ENCODE measurements at places on chromosomes 11 and 22. TPM values are rescaled to one million over a fixed set of nuclear protein-coding genes. Genes with fewer than 3 reads are reported as not detected.

GRCh38 chr22:41234815-41235695, 5.7 kb downstream of the CHADL start:
- DNase-seq = no peak

- DNase-seq = peak; percentile 79
Observed at GRCh38 chr11:31645747-31646146, 136.2 kb downstream of the ELP4 start.

DNA sequence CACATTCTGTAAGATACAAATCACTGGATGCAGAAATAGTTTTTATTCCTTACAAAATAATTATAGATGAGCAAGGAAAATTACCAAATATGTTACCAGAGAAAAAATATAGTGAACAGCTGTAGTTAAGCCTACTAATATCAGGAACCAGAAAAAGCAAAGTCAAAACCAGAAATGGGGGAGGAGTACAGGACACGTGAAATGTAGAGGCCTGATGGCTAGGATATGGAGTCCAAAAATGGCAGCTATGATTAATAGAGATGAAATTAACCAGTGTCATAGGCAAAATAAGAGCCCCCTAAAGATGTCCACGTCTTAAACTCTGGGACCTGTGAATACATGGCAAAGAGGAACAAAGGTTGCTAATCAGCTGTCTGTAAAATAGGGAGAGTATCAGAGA, 34.1 kb downstream of the MRE11 start:
- DNase-seq = no peak

GRCh38 chr11:65126624-65127274, 4.6 kb downstream of the MRPL49 start:
- no peak for DNase-seq

DNA sequence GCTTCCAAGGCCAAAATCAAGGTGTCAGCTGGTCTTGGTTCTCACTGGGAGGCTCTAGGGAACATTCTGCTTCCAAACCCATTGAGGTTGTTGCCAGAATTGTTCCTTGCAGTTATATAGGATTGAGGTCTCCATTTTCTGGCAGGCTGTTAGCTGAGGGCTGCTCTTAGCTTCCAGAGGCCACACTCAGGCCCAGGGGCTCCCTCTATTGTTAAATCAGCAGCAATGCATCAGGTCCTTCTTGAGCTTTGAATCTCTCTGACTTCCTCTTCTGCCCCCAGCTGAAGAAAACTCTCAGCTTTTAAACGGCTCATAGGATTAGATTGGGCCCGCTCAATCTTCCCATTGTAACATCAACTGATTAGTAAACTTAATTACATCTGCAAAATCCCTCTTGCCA, 39.3 kb upstream of the BSX start:
- DNase-seq = peak; percentile 20

DNA sequence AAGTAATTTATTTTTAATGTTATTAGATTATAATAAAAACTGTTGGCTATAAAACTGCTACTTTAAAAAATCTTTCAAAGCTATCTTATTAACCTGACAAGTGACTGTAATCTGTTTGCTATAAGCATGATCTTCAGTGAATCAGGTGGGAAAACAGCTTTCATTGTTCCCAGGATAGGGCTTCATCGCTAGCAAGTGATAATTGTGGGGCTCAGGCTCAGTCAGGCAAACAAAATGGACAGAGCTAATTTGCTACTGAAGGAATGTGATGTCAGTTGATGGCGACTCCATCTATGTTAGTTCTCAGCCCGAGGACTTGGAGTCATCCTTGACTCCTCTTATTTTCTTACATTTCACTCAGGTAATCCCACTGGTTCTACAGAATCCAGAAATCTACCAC, 125.0 kb downstream of the RASSF10 start:
- DNase-seq = no peak

DNA sequence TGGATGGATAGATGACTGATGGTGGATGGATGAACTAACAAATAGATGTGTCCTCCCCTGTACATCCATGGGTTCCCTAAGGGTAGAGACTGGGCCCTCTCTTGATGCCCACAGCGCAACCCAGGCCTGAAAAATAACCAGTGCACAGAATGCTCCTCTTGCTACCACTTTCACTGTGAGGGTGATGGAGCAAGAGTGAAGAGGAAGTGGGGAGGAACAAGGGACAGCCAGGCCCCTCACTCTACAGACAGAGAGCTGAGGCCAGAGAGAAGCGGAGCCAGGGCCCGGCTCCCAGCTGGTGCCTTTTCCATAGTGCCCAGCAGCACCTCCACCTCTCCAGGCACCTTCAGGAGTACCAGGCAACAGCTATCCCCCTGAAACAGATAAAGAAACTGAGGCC, 67.7 kb downstream of the THAP12 start:
- no peak for DNase-seq

- no peak for DNase-seq
Observed at GRCh38 chr22:17114898-17115235, 6.3 kb downstream of the TMEM121B start.

- no peak for DNase-seq
Observed at GRCh38 chr11:115179636-115180035, 324.6 kb downstream of the CADM1 start.

DNA sequence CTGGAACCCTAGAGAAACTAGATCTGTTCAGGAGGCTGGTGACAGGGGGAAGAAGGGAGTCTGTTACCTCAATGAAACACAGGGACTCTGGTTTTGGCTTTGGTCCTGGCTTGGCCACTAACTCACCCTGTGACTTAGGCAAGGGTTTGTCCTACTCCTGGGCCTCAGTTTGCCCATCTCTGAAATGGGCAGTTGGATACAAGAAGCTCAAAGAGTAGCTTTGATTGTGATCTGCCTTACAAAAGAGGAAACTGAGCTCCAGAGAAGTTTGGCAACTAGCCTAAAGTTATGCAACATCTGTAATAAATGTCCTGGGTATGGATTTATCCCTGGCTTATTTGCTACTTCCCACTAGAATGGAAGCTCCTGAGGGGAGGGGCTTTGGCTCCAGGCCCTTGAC, 24.0 kb upstream of the LMO1 start:
- DNase-seq = no peak

- DNase-seq = no peak
Observed at GRCh38 chr11:125155100-125155444, 9.5 kb upstream of the PKNOX2 start.

The MS4A6A gene
- not detected for polyA plus RNA-seq

The VSIG10L2 gene
- polyA plus RNA-seq = not detected

The RAB6A gene
- polyA plus RNA-seq = 127 TPM

The P2RY2 gene
- polyA plus RNA-seq = 27.6 TPM

The MPEG1 gene
- polyA plus RNA-seq = not detected

The MGAT3 gene
- not detected for polyA plus RNA-seq

The PANX3 gene
- not detected for polyA plus RNA-seq

The LRRC74B gene
- polyA plus RNA-seq = not detected

All from mammary epithelial cell (primary cell).